ENCODE measurements at places on chromosomes 12 and 14.

- no peak for DNase-seq
These were observed 230.9 kb upstream of the ARID2 start for GRCh38 chr12:45498645-45499044.

- no peak for DNase-seq
These were observed 322.1 kb downstream of the ADGRD1 start for GRCh38 chr12:131275824-131276223.

DNA sequence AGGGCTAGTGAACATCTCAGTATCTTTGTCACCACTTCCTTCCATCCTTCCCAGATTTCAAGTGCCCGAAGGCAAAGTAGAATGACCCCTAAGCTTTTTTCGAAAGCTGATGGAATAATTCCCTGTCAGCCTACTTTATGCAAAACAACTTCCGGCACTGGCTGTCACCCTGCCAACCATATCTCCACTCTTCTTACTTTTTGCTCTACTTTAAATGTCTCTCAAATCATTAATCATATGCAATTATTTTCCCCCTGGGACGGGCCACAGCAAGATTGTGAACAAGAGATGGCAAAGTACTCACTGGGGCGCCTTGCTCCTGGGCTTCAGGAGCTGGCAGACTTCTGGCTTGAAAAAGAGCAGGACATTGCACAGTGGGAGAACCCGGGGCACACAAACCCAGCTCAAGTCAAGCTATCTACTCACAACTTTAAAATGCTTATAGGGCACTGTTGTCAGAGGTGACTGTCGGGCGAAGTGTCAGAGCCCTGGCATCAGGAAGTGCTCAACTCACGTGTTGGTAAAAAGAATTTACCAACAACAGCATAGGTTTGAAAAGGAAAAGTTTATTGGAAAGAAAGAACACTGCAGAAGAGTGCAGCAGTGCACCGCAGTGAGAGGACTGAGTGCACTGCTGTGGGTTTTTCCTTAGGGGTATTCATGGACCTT, 373.5 kb downstream of the PAWR start:
- no peak for DNase-seq

GRCh38 chr12:78764913-78765312, 99.7 kb upstream of the SYT1 start:
- no peak for DNase-seq

- no peak for DNase-seq
These were observed 51.7 kb downstream of the MGST1 start for GRCh38 chr12:16399101-16399500.

GRCh38 chr14:62251237-62251636, 489.0 kb downstream of the SNAPC1 start:
- DNase-seq, result no peak

GRCh38 chr14:64220056-64220455, 74.1 kb downstream of the ESR2 start:
- DNase-seq, result no peak

GRCh38 chr12:3364226-3364625, 126.8 kb upstream of the PRMT8 start:
- DNase-seq, result no peak

GRCh38 chr12:4679711-4680110, 30.8 kb downstream of the NDUFA9 start:
- no peak for DNase-seq

- no peak for DNase-seq
These were observed 35.7 kb downstream of the CNTN1 start for GRCh38 chr12:40727774-40728483.

GRCh38 chr12:54277823-54278276, 2.1 kb downstream of the CBX5 start:
- no peak for DNase-seq

GRCh38 chr12:124744659-124745464, 118.8 kb downstream of the SCARB1 start:
- no peak for DNase-seq

DNA sequence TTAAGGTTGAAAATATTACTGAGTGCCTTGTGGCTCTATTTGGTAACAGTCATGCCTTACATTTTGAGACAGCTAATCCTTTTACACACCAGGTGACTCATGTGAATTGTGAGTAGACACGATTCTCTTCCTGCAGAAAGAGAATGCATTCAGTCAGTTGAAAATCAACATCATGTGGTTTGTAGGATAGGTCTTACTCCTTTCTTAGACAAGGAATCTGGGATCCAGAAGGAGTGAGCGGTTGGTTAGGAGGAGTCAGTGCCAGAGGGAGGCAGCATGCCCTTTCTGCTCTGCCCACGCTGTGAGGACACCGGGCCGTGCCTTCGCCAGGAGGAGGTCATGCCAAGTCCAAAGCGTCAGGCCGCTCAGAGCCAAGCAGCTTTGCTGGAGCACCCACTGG, 47.6 kb downstream of the TRAF3 start:
- DNase-seq, result no peak

GRCh38 chr12:12918781-12919389, 27.5 kb downstream of the GPRC5A start:
- no peak for DNase-seq

GRCh38 chr14:62445570-62445969, 599.7 kb downstream of the KCNH5 start:
- DNase-seq, result no peak

DNA sequence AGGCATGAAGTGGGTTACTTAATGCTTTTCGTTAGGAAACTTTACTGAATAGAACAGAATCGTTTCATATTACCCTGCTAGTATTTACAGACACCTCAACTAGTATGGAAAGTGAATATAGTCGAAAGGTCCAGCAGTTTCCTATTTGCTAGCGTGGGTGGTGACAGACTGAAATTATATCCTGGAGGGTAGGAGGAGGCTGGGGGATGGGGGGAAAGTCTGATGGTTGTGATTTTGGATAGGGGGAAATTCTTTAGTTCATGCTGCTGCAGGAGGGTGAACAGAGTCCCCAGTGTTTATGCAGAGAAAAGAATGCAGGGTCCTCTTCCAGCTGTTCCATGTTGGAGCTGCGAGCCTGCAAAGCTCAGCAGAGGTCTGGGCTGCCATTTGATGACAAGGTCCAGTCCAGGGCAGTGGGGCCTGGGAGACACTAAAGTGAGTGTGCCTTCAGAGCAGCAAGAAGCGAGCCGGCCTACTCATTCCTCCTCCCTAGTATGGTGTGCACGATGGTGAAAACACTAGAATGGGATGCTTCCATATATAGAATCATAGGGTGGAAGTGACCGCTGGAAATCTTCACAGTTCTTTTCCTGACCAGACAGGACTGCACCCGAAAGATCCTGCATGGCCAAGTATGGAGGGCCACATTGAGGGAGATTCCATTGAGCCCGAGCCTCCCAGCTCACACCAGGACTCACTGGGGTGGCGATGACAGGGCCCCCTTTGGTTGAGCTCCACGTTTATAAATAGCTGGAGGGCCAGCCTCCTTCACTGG, 2.1 kb downstream of the SAMD4A start:
- no peak for DNase-seq

GRCh38 chr14:70709726-70710382, 68.1 kb downstream of the TTC9 start:
- DNase-seq, result no peak

DNA sequence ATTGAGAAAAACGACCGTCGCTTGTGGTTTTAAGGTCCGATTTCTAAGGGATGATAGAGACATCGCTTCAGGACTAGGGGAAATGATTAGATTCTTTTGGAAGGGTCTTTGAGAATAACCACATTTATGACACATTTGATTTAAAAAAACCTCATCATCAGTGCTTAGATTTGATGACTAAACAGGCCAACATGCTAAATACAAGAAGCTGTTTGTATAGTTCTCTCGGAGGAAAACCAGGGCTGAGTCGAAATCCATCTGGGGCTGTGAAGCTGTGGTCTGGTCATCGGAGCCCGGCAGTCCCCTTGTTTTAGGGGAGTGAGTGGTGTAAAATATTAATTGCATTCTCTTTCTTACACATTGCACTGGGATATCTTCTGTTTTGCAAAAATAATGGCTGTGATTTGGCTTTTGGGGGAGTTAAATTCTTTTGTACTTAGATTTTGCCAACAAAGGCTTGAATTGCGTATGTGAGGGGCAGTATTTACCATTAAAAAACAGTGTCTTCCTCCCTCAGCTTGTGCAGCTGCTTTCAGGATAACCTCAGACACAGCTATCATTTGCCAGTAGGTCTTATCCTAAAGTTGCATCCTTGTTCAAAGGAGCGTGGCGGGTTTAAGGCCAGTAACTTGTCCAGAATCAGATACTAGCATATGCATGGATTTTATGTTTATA, 550 bp downstream of the GNG2 start:
- no peak for DNase-seq

DNA sequence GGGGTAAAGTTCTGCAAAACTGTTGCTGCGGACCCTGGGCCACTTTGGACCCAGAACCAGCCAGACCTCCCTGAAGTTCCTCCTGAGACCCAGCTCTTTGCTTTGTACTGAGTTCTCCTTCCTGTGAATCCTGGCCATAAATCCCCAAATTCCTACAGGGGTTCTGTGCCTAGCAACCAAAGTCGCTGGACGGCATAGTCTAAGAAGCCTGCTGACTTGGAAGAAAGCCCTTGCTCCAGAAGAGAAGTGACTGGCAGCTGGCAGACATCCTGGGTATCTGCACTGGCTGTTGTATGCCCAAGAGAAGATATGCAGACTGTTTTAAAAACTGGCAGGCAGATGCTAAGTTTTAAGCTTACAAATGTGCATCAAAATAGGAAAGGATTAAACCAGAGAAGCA, 99.9 kb upstream of the SLC24A4 start:
- DNase-seq, result no peak

DNA sequence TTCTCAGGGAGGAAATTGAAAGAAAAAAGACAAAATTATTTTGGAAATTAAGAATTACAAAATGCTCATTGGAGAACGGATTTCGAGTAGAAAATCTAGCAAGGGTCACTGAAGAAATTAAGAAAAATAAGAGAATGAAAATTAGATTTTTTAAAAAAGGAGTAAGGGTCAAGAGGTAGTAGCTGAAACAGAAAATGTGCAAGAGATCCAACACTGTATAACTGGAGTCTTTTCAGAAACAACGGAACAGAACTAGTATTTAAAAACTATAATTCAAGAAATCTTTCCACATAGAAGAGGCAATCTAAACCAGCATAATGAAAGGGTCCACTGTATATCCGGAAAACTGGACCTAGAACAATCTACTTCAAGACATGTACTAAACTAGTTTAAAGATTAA, 28.2 kb downstream of the ATP2B1 start:
- DNase-seq, result no peak

- DNase-seq, result no peak
These were observed 548.6 kb upstream of the TBX3 start for GRCh38 chr12:115232455-115233156.

DNA sequence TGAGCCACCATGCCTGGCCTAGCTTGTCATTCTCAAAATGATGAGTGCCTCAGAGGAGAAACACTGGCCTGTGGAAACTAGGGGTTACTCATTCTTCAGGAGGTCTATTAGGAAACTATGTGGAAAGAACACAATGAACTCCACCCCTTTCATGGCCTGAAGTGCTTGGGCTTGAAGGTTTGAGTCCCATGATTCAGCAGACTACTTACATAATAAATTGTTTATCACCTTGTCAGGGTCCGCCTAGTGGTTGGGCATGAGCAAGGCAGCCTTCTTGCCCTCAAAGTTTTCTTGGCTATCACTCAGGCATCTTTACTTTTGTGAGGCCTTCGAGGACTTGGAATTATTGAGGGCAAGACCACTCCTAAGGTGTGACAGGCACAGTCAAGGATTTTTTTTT, 251.2 kb downstream of the ACSS3 start:
- no peak for DNase-seq

DNA sequence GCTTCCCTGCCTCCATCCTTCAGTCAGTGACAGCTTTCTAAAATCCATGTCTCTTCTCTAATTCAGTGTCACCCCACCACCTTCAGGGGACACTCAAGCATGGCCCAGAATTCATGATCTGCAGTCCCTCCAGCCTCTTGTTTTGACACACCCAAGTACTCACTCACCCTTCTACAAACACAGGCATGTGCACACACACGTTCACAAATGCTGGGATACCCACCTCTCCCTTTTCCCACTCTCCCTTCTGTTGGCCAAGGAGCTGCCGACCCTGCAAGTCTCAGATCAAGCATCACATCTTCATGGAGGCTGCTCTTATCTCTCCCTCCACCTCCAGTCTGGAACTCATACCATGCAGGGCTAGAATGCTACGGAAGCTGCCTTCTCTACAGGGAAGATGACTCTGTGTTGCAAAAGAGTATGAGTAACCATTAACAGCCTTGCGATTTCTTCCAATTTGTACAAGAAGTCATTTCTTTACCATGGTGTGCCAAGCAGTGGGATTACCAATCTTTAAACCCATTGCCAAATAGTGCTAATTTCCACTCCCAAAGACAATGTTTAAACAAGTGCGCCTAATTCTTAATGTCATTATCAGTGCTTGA, 196.1 kb downstream of the BCL11B start:
- no peak for DNase-seq

- no peak for DNase-seq
These were observed 252.5 kb downstream of the SLC6A15 start for GRCh38 chr12:84660139-84660538.

DNA sequence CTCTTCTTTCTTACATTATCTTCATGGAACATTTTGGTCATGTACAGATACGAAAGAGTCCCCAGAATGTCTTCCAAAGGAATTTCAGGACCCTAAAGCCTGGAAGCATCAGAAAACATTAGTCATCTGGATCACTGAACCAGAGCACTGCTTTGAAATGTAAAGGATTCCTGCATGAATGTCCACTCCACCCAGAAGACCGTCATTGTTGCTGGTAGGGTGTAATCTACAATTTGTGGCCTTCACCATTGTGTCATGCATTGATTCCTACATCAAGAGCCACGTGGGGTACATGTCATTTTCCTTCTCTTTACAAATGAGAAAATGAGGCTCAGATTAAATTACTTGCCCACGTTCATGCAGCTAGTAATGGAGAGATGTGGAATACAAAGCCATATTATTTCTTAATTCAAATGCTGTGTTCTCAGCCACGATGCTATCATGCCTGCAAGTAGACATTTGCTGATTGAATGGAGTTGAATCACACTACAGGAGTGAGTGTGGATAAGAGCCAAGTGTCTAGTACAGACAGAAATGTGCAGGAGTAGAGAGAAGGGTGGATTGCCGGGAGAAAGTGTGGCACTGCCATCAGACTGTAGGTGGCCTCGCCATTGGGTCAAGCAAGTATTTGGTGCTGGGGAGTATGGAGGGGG, 231.2 kb downstream of the C12orf75 start:
- no peak for DNase-seq

DNA sequence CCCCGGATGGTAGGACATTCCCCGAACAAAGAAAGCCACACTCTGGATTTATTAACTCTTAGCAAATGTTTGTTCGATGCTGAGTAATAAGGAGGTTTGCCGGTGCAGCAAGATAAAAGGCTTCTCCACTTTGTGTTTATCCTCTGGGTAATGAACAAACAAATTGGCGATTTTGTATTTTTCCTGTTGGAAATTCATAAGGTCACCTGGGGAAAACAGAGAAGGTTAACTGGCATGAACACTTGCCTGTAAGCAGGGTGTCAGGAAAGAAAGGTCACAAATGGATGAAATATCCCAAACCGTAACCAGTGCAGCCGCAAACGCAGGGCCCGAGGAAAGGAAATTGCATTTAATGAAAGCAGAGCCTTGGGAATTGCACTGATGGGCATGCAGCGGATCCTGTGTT, 132.8 kb downstream of the RMST start:
- no peak for DNase-seq

- DNase-seq, result no peak
These were observed 5.5 kb downstream of the TAS2R19 start for GRCh38 chr12:11016937-11017336.

GRCh38 chr12:66087365-66087943, 43.1 kb downstream of the LLPH start:
- no peak for DNase-seq

All from stimulated activated CD8-positive, alpha-beta memory T cell treated with anti-CD3 and anti-CD28 coated beads, Interleukin-4, amount 100 ng/mL, for 4 hours (primary cell).